ENCODE measurements at places on chromosomes 12 and 14.

DNA sequence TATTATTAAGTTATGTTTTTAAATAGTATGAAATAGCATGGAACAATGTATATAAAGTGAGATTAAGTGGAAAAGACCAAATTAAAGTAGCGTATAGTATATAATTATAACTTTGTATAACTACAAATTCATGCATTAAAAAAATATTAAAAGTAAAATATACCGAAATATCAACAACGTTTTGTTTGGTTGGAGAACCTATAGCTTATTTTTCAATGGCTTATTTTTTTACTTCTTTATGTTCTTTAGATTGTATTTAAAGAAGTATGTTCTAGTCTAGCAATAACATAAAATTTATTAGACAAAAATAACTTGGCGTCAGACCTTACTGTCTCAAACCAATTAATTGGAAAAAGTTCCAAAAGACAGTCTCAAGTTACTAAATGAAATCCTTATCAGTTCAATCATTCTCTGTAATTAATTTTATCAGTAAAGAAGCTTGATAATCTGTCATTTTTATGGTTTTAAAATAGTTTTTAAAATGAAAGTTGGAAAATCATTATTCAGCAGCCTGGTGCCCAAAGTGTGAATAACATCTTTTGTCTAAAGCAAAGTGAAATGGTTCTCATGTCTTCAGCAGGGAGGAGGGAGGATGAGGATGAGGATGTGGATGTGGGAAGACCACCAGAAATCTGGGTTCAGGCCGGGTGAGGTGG lies 46.7 kb downstream of the IRAK3 start:
- peak; percentile 40 for DNase-seq

DNA sequence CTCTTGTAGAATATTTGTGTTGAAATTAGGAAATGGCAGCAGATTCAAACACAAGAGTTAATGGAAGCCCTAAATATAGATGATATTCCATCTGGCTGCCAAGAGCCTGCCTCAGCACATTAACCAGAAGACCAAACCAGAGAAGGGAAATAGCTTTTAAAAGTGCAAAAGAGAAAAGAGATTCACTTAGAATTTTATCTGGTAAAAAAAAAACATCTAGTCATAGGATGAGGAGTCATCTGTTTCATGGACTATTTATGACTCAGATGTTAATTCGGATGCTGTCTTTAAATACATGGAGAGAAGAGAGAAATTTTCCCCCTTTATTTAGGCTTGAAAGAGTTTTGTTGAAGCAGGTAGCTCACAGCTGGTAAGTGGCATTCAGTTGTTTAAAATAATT lies 201.6 kb upstream of the NUDT4 start:
- no peak for DNase-seq

GRCh38 chr12:92810370-92810769 lies 107.6 kb downstream of the PLEKHG7 start:
- no peak for DNase-seq

GRCh38 chr12:110921262-110921661 lies 883 bp upstream of the MYL2 start:
- no peak for DNase-seq

DNA sequence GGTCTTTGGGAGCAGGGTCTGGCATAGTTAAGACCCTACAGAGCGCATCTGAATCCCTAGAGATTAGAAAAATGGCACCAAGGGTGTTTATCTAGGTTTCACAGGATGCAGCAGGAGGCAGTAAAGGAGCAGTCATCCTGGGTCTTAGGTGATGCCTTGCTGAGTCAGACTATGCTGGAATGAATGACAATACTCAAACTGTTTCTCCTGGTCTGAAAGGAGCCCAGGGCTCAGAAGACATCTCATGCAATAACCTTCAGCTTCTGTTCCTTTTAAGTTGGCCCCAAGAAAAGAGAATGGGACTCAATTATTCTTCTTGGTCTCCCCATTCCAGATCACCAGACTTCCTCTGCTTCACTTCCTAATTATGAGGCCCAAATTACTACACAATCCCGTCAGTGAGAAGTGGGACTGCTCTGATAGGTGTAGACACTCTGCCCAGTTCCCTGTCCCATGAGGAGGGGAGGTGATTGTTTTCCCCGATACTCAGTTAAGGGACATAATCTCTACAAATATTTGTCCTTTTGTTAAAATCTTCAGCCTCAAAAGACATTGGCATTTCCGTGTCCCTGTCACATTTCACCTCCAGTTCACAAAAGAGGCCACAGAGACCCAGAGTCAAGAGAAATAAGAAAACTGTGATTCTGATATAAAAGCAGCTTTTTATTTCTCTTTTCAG lies 14.8 kb upstream of the APOF start:
- DNase-seq = no peak

- no peak for DNase-seq
Observed at GRCh38 chr14:94458558-94459205, 6.1 kb upstream of the SERPINA11 start.

DNA sequence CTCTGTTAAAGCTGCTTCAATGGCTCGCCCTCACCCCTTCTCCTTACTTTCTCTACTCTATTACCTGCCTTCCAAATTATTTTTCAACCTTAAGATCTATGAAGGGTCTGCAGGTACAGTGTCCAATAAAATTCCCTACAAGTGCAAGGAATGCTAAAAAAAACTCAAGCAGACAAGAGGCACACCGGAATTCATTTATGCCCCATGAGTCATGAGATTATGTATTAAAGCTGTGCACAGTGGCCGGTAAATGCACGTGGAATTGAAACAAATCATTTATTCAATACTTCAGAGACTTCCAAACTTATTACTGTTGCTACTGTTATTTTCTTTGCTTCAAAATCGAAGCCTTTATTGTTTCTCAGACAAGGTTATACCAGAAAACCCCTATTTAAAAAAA lies 68.4 kb downstream of the ST8SIA1 start:
- DNase-seq = no peak

DNA sequence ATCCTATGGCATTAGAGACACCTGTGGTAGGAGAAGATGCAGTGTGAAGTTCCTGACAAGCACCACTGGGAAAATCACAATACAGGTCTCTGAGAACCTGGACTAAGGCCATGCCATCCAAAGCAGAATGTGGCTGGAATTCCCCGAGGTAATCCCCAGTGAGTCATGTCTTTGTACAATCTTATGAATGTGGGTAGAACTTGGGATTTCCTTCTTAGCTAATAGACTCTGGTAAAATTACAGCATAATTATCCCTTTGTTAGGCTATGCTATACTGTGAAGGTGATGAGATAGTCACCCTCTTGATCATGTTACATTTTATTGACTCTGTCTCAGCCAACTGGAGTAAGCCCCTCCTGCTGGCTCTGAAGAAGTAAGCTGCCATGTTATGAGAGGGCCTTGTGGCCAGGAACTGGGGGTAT lies 224.3 kb upstream of the DCN start:
- no peak for DNase-seq

GRCh38 chr12:68638171-68638570 lies 27.5 kb downstream of the RAP1B start:
- no peak for DNase-seq

DNA sequence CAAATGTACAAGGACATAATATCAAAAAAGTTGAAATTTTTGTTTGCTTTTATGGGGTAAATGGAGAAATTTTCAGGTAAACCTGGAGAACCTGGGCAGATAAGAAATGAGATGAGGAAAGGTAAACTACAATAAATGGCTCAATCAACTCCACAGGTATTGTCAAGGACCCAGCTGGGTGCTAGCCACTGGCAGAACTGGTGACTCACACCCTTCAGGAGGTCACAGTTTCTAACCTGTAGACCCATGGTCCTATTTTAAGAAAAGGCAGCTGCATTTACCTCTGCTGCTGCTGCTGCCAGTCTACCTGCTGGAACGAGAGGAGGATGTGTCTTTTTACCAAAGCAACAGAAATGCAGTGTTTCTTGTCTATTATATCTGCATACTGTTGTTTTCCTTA lies 226.6 kb downstream of the ALG10B start:
- no peak for DNase-seq

DNA sequence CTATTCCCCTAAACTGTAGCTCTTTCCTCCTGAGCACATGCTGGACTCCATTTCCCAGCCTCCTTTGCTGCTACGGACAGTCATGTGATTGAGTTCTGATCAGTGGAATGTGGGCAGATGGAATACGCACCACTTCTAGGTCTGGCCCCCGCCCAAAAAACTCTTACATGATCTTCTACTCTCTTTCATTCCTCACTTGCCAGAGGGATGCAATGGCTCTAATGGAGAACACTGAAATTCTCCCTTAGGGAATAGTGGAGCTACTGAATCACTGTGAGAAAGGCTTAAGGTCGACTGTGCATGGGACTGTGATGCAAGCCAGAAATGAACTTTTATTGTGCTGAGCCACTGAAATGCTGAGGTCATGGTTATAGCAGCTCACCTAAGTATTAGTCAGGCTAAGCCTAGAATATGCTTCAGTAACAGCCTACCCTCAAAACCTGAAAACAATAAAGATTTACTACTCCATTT lies 13.0 kb upstream of the TMED2 start:
- DNase-seq = peak; percentile 58

- DNase-seq = no peak
Observed at GRCh38 chr14:24690492-24690891, 56.5 kb upstream of the GZMB start.

DNA sequence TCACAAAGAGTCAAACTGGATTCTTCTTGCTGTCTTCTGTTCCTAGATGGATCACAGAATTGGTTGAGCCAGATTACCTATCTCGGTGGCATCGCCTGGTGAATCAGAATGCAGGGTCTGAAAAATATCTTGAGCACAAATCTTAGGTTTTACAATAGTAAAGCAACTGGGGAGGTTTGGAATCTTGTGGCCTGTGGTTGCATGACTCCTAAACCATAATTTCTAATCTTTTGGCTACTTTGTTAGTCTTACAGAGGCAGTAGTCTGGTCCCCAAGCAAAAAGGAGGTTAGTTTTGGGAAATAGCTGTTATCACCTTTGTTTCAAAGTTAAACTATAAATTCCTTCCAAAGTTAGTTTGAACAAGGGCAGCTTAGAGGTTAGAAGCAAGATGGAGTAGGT lies 1488.5 kb upstream of the FLRT2 start:
- DNase-seq = no peak

GRCh38 chr12:132965796-132966195 lies 9.7 kb upstream of the ZNF605 start:
- no peak for DNase-seq

DNA sequence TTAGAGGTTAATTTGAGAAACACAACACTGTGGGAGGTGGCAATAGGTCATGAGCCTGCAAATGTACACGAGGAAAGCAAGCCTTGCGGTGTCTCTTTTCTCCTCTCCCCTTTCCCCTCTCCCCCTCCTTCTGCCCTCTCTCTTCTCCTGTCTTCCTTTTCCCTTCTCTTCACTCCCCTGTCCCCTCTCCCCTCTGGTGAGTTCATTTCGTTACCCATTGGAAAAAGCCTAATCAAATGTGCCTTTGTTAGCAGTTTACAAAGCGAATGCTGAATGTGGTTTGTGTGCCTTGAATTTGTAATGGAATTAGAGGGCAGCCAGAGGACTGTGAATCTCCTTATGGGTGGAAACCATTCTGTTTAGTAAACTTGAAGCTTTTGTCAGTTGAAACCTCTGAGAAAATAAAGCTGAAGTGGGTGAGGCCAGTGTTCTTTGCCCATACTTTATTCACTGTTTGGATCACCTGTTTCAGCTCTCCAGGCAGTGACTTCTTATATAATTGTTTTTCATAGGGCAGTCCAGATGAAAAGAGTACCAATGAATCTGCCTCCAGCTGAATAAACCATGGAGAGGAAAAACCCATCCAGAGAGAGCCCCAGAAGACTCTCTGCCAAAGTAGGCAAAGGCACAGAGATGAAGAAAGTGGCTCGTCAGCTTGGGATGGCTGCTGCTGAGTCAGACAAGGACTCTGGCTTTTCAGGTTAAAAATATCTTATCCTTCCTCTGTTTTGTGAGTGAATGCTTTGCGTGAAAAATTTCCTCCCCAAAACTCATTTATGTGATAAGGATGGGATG lies 7.3 kb downstream of the CIPC start:
- DNase-seq = no peak

- peak; percentile 57 for DNase-seq
Observed at GRCh38 chr12:47964106-47964728, 821 bp downstream of the TMEM106C start.

DNA sequence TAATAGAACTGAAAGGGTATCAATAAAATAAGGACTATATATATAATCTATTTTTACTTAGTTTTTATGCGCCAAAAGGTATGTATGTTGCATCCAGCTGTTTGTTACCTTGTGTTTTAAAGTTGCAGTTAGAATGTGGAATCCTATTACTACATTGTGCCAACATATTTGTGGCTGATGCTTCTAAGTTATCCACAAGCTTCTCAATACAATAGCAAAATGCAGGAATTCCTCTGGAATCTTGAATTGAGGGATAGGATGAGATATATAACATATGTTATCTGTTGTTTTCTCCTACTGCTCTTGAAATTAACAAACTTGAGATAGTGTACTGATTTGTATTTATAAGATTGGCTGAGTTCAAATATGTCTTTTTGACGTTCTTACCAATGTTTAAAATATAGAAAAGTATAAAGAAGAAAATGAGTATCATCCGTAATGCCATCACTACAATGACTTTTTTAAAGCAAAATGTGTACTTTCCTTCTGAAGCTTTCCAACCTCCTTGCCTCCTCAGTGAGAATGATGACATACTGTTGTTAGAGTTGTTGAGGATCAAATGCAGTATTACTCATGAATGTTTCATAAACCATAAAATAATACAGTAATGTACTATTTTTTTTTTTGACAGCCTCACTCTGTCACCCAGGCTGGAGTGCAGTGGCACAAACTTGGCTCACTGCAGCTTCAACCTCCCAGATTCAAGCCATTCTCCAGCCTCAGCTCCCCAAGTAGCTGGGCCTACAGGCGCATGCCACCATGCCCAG lies 6.6 kb downstream of the RAP1B start:
- DNase-seq = no peak

DNA sequence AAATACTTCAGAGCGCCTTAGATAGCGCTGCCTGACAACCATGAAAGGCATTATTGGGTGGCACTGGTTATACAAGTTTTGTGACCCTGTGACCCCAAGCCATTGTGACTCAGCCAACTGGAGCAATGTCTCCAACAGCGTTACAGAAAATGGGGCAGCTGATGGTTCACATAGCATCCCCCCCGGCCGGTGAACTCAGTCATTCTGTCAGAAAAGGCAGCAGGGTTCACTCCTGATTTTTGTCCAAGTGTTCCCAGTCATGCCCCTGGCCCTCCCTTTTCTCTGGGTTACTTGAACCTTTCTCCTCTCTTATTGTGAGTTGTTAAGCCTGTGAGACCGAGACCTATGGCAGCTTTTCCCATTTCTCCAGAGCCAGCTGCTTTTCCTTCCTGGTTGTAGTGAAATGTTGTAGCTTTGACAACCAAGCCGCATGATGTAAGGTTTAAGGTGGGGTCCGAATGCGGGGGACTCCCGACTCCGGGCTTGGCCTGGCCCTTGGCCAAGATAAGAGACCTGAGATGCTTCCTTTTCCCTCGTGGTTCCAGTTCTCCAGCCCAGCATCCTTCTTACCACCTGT lies 22.0 kb downstream of the CD9 start:
- DNase-seq = peak; percentile 91

GRCh38 chr12:62164036-62164435 lies 96.2 kb upstream of the USP15 start:
- DNase-seq = peak; percentile 22

DNA sequence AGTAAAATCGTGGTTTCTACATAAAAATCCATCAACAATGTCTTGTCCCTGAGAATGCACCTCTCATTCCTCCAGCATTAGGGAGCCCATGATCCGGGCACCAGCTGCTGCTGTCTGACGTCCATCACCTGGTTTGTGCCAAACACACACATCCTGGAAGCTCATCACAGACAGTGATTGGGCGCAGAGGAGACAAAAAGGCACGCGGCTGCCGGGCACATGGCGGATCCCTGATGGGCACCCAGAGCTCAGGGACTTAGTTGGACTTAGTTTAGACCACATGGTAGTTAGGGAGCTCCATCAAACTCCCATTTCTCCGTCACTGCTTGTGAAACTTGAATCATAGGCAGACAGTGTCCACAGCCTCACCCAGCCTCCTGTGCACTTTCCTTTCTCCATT lies 1059.3 kb downstream of the TMEM121 start:
- DNase-seq = no peak

Measured in eye (tissue), 1 donor.